Colonic mucosa (tissue), 4 donors: ENCODE measurements at places on chromosomes 6 and 20.

DNA sequence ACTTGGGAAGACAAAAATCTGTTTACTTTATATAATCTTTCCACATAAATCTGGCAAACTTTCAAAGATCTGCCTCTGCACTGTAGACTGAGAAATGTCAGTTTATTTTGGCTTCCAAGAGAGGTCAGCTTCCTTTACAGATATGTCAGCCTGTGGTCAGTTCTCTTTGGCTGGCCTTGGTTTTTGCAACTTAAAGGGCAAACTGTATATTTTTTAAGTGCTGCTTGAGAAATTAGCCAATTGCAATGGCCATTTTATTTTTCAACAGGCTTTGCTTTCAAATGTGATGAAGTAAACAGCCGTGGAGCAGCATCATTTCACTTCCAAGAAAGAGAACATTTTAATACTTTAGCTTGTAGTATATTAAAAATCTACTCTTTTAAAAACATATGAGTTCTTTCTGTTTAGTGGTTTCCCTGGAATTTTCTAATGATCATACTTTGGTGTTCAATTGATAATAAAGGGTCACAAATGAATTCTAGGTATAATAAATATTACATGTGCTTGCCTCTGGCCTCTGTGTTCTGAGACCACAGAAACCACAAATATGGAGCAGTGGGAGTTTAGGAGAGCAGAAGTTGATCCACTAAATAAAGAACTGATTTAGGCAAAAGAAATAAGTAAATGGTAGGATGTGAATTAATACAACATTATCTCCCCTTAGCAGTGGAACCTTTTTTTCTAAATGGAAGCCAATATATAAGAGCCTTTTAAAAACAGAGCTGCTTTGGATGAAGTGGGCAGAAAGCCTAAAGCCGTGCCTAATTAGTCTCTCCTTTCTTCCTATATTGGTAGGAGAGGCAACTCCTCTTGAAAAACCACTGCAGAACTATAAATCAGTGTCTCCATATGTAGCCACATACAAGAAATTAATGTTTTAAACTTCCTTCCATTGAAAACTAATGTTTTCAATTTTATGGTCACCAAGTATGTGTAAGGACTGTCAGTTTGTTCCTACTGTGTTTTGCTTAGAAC is 16.2 kb downstream of the ADGRB3 start:
- H3K36me3 ChIP-seq, result no peaks in the 10 kb centered on the region
- H3K27ac ChIP-seq, result no peak overlapping the region
- H3K4me3 ChIP-seq, result no peak overlapping the region
- no peaks in the 10 kb centered on the region for H3K27me3 ChIP-seq

DNA sequence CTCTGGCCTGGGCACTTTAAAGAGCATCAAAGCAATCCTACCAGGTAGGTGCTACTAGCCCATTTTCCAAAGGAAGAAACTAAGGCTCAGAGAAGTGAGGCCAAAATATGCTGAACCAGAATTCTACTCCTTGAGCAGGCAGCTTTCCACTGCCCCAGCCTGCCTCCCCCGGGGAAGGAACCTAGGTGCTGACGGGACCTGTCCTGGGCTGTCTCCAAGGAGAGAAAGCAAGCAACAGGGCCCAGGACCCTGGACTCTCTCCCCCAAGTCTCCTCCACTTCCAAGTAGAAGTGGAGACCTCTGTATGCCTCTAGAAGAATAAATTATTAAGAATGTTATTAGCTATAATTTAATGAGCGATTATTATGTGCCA is 159.5 kb downstream of the MRPL14 start:
- H3K4me1 ChIP-seq, result no peaks in the 10 kb centered on the region
- H3K4me3 ChIP-seq, result no peak overlapping the region
- H3K27me3 ChIP-seq, result no peaks in the 10 kb centered on the region
- H3K27ac ChIP-seq, result no peak overlapping the region
- no peak for DNase-seq

GRCh38 chr6:157748839-157749571 is 74.0 kb upstream of the SNX9 start:
- no peaks in the 10 kb centered on the region for H3K4me1 ChIP-seq
- H3K27ac ChIP-seq, result no peak overlapping the region
- H3K27me3 ChIP-seq, result no peaks in the 10 kb centered on the region
- DNase-seq, result no peak

GRCh38 chr6:148867862-148868261 is 121.0 kb downstream of the UST start:
- H3K4me3 ChIP-seq, result no peak overlapping the region
- H3K27ac ChIP-seq, result no peak overlapping the region
- no peak for DNase-seq

DNA sequence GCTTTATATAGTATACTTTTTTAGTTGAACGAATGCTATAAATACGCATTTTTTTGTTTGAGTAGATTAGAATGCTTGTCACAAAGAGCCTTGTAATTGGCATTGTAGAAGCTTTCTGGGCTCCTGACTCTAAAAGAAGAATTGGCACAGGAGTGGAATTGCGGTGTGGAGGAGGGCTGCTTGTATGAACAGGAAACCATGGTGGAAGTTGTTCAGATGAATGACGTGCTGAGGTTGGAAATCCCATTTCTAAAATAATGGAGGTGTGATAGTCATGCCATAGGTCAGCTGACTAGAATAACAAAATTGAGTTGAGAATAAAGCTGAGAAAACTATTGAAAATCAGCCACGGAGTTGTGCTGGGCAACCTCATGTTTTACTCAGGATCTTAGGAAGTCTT is 174.9 kb downstream of the QKI start:
- no peaks in the 10 kb centered on the region for H3K27me3 ChIP-seq
- H3K4me1 ChIP-seq, result no peaks in the 10 kb centered on the region
- no peaks in the 10 kb centered on the region for H3K36me3 ChIP-seq
- no peak overlapping the region for H3K4me3 ChIP-seq
- H3K27ac ChIP-seq, result no peak overlapping the region
